ENCODE measurements at places on chromosomes 3 and 15. TPM values are rescaled to one million over a fixed set of nuclear protein-coding genes. Genes with fewer than 3 reads are reported as not detected.

The KCNH8 gene
- not detected for polyA plus RNA-seq

DNA sequence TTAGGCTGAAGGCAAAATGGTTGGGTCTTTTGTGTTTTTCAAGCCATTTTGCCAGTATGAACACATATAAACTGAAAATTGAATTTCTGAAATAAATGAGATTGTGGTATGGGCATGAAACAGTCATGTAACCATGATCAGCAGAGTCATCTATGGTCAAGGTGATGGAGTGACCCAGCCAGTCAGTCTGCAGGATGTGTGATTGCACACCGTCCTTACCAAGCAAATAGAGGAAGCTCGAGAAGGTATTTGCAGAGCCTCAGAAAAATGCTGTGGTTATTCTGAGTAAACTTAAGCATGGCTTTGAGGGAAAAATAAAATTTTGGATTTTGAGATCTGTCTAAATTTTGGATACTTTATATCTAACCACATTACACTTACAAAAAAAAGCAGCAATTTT, 95.9 kb upstream of the RNF7 start:
- DNase-seq: no peak

The CLRN1 gene
- polyA plus RNA-seq: not detected

DNA sequence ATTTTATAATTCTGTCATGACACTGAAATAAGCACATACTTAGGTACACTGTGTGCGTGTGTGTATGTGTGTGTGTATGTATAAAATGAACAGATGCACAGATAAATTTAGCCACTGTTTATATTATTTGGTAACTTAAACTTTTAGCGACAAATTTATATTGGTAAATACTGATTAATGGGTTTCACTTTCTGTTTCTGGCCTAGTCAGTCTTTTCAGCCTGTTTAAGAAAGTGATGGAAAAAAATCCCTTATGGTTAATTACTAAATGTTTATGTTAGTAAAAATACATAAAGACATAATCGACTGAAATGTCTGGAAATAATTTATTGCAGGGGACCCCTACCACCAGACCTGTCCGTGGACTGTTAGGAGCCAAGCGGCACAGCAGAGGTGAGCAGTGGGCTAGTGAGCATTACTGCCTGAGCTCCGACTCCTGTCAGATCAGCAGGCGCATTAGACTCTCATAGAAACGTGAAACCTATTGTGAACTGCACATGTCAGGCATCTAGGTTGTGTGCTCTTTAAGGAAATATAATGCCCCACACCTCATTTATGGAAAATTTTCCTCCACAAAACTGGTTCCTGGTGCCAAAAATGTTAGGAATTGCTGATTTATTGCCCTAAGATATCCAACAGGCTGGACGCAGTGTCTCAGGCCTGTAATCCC, 717.4 kb downstream of the SI start:
- DNase-seq: no peak

GRCh38 chr3:139308560-139308959, 35.3 kb upstream of the MRPS22 start:
- no peak for DNase-seq
